ENCODE measurements at places on chromosomes 6 and 20. TPM values are rescaled to one million over a fixed set of nuclear protein-coding genes. Genes with fewer than 3 reads are reported as not detected.

Gene PBOV1
- polyA plus RNA-seq, result 0.15 TPM

Gene CALHM5
- polyA plus RNA-seq, result 2.3 TPM

Gene COL11A2
- 4.2 TPM for polyA plus RNA-seq

Gene NOX3
- 1.4 TPM for polyA plus RNA-seq

- no peak for DNase-seq
Observed at GRCh38 chr6:98828941-98829411, 5.4 kb upstream of the POU3F2 start.

- DNase-seq, result no peak
Observed at GRCh38 chr6:147119310-147119709, 84.9 kb upstream of the STXBP5 start.

GRCh38 chr6:139378226-139378625 lies 3.8 kb upstream of the CITED2 start:
- DNase-seq, result no peak

DNA sequence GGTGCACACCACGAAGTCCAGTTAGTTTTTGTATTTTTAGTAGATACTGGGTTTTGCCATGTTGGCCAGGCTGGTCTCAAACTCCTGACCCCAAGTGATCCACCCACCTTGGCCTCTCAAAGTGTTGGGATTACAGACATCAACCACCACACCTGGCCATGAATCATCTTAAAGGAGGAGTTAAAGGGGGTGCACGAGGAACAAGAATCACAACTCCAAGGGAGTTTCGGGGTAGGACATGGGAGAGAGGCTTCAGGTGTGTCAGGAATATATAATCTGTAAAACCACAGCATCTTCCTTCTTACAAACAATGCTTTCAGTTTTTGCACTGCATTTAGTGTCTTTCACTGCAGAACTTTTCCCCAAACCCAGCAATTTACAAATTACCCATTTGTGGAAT lies 137.4 kb upstream of the SGK1 start:
- DNase-seq, result no peak

DNA sequence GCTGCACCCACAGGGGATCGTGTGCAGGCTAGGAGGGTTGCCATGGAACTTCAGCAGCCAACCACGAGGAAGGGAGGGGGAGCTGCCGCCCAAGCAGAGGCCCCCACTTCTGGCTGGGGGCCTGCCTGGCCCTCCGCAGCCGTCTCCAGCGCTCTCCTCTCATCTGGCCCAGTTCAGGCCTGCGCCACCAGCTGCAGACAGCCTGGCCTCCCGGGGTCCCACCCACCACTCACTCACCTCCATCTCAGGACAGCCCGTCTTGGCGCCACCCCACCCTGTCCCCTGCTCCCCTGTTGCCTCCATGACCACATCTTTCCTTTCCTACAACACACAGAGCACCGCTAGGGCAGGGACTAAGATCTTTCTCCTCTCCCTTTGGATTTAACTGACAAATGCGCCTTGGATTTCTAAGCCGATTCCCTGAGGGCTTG lies 98.7 kb downstream of the ANKRD60 start:
- DNase-seq, result no peak

GRCh38 chr6:129543981-129544380 lies 166.0 kb downstream of the ARHGAP18 start:
- no peak for DNase-seq

All from renal cortex interstitium (tissue), 15 donors.